ENCODE measurements at places on chromosomes 7 and 10.
A peak's percentile ranks its signal among the peaks of the same experiment; 100 is the strongest.

DNA sequence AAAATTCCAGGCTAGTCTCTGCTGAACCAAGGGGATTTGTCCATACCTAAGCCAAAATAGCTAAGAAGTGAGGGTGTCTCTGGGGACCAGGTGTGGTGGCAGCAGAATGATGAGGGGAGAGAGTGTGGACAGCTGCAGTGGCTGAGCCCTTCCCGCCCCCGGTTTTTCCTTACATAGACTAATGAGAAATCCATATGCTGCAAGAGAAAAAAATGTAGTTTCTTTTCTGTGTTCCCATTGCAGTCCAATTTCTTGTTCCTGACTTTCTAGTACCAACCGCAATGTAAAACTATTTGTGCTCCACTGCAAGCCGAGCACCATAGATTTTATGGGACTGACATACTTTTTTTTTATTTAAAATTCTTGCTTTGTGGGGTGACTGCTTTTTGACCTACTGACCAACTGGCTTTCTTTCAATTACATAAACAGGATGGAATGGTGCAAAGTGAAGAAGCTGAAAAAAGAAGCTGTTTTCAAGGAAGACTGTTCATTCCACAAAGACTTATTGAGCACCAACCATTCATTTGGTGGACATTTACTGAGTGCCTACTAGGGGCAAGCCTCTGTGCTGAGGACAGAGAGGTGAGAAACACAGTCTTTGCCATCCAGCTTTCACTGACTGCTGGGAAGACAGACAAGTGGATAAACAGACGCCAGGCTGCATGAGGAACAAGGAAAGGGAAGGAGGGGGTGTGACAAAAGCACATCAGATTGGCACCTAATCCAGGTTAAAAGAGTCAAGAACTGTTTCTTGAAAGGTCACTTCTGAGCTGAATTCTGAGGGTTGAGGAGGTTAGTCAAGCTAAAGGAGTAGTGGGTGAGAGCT, 9.8 kb downstream of the CEP41 start:
- H3K27me3 ChIP-seq: no peaks in the 10 kb centered on the region
- H3K4me1 ChIP-seq: no peaks in the 10 kb centered on the region
- H3K27ac ChIP-seq: no peak overlapping the region
- DNase-seq: no peak

GRCh38 chr10:71745664-71746250, 26.2 kb upstream of the C10orf105 start:
- no peak for DNase-seq
- H3K4me3 ChIP-seq: no peak overlapping the region
- H3K27ac ChIP-seq: no peak overlapping the region
- no peaks in the 10 kb centered on the region for H3K4me1 ChIP-seq
- no peaks in the 10 kb centered on the region for H3K27me3 ChIP-seq

GRCh38 chr10:44511166-44511565, 126.3 kb upstream of the CXCL12 start:
- no peak overlapping the region for H3K27ac ChIP-seq
- H3K4me3 ChIP-seq: no peak overlapping the region
- H3K36me3 ChIP-seq: no peaks in the 10 kb centered on the region
- no peaks in the 10 kb centered on the region for H3K4me1 ChIP-seq
- no peaks in the 10 kb centered on the region for H3K27me3 ChIP-seq
- no peak for DNase-seq

DNA sequence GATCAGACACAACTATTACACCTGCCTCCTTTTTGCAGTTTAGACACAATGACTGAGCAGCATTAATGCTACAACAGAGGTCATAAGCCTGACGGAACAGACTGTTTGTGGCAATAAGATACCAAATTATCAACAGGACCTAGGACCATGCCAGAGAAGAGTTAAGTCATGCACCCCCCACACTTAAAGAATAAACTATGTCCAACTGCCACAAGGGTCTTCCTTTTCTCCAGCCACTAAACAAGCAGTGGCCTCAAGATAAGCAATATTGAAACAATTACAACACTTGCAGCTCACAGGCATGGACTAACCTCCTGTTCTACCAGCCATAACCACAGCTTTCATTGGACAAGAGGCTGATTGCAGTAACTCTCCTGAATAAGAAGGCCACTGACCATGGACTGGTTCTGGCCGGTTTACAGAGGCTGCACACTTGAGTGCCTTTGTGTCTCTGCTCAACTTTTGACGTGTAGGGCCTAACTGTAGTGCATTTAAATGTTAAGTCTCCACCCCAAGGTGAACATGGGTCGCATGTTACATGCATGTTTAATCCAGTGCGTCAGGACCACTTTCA, 104.4 kb downstream of the STRA8 start:
- no peaks in the 10 kb centered on the region for H3K27me3 ChIP-seq
- no peak overlapping the region for H3K27ac ChIP-seq
- no peak for DNase-seq
- H3K4me1 ChIP-seq: no peaks in the 10 kb centered on the region
- no peak overlapping the region for H3K4me3 ChIP-seq

GRCh38 chr10:96395931-96396877, 37.4 kb upstream of the OPALIN start:
- no peaks in the 10 kb centered on the region for H3K27me3 ChIP-seq
- no peak overlapping the region for H3K27ac ChIP-seq
- no peaks in the 10 kb centered on the region for H3K36me3 ChIP-seq

DNA sequence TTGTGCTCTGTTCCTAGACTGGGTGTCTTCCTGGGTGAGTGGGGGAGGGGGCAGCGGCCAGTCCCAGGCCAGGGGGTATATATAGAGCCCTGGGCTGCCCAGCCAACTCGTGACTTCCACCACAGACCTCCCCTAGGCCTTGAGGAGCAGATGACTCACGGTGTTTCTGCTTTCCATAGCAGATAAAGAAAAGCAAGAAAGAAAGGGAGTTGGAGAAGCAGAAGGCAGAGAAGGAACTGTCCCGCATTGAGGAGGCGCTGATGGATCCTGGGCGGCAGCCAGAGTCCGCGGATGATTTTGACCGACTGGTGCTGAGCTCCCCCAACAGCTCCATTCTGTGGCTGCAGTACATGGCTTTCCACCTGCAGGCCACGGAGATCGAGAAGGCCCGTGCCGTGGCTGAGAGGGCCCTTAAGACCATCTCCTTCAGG, 10.1 kb downstream of the CALHM2 start:
- no peak overlapping the region for H3K27ac ChIP-seq
- peaks cover 2% of the 10 kb centered on the region for H3K36me3 ChIP-seq
- no peak overlapping the region for H3K4me3 ChIP-seq
- peak; percentile 83 for DNase-seq

DNA sequence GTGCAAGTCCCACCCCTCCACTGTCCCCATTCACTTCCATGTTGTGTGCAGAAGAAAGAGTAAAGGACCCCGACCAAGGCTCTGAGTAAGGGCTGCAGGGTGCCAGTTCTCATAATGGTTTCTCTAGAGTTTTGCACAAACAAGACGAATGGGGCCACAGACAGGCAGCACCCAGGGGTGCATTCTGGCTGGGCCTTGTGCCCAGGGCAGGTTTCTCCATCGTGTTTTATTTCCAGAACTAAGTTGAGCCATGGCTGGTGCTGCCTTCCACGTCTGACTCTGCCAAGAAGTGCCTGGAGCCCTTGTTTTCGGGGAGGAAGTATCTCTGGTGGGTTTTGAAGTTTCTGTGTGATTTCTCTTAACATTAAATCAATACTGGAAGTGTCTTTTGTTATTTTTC, 95.0 kb upstream of the SDK1 start:
- no peak overlapping the region for H3K27ac ChIP-seq
- H3K4me1 ChIP-seq: no peaks in the 10 kb centered on the region
- H3K4me3 ChIP-seq: no peak overlapping the region

DNA sequence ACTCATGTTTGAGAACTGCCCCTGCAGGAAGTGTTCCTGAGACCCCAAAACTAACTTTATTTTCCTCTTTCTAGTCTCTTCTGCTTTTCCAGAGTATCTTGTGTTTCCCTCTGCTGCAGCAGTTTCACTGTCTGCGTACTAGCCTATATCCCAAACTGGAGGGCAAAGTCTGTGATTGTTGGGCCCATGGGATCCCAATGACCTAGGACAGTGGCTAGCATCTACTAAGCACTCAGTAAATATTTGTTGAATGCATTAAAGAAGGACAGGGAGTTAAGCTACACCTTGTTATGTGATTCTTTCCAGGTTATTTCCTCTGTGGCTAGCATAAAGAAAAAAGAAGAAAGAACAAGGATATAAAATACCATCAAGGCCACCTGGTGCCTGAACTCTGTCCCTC, 210.6 kb upstream of the PHYHIPL start:
- H3K27me3 ChIP-seq: no peaks in the 10 kb centered on the region
- DNase-seq: no peak
- H3K36me3 ChIP-seq: no peaks in the 10 kb centered on the region
- no peak overlapping the region for H3K4me3 ChIP-seq
- H3K27ac ChIP-seq: no peak overlapping the region

DNA sequence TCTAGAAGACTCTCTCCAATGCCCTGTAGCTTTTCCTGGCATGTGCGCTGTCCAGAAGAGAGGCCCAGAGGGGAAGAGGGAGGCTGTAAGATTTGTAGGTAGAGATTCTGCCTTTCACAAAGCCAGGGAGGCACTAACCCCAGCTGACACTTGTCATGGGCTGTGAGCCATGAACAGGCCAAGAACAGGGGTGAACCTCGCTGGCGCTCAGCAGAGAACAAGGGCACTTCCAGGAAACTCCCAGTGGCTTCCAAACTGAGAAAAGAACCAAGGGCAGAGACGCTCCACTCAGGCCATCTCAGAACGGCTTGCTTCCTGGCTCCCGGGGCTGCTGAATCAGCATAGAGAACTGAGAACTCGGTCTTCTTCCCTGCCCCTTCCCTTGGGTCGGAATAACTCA, 257.8 kb upstream of the ZNF32 start:
- H3K4me3 ChIP-seq: no peak overlapping the region
- H3K27ac ChIP-seq: peak overlapping the region; percentile 59
- H3K4me1 ChIP-seq: no peaks in the 10 kb centered on the region
- no peaks in the 10 kb centered on the region for H3K36me3 ChIP-seq
- H3K27me3 ChIP-seq: no peaks in the 10 kb centered on the region

DNA sequence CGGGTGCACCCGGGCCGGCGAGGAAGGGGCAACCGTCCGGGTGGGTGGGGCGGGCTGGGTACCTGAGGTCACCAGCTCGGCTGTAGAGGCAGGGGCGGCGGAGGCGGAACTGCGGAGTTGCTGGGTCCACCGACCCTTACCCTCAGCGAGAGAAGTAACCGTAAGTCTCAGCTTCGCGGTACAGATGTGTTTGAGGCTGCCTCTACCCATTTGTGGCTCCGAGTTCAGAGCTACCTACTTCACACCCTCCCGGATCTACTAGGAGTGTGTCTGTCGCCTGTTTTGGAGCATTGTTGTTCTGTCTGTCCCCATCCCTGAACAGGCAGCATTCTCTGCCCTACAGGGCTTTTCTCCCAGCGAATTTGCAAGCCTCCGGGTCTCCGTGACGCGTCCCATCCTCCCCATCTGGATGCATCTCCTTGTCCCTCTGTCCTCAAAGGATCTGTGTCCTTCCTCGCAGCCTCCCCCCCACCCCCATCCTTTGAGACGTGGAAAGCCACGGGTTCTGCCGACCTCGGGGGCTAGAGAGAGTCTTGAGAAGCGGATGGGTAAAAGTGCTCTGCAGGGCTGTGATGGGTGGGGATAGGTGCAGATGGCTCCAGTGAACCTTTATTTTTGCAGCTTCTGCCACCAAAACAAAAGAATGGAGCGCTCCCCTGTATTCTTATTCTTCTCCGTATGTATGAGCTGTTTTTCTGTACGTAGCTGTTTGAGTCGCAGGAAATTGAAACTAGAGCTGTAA, 757 bp downstream of the ANKIB1 start:
- no peaks in the 10 kb centered on the region for H3K36me3 ChIP-seq
- H3K4me3 ChIP-seq: peak overlapping the region; percentile 94
- H3K27ac ChIP-seq: peak overlapping the region; percentile 30
- peak; percentile 44 for DNase-seq
- no peaks in the 10 kb centered on the region for H3K4me1 ChIP-seq

- no peak for DNase-seq
- H3K27me3 ChIP-seq: no peaks in the 10 kb centered on the region
- H3K4me3 ChIP-seq: no peak overlapping the region
- no peaks in the 10 kb centered on the region for H3K4me1 ChIP-seq
Observed at GRCh38 chr10:3898821-3899220, 113.8 kb upstream of the KLF6 start.

DNA sequence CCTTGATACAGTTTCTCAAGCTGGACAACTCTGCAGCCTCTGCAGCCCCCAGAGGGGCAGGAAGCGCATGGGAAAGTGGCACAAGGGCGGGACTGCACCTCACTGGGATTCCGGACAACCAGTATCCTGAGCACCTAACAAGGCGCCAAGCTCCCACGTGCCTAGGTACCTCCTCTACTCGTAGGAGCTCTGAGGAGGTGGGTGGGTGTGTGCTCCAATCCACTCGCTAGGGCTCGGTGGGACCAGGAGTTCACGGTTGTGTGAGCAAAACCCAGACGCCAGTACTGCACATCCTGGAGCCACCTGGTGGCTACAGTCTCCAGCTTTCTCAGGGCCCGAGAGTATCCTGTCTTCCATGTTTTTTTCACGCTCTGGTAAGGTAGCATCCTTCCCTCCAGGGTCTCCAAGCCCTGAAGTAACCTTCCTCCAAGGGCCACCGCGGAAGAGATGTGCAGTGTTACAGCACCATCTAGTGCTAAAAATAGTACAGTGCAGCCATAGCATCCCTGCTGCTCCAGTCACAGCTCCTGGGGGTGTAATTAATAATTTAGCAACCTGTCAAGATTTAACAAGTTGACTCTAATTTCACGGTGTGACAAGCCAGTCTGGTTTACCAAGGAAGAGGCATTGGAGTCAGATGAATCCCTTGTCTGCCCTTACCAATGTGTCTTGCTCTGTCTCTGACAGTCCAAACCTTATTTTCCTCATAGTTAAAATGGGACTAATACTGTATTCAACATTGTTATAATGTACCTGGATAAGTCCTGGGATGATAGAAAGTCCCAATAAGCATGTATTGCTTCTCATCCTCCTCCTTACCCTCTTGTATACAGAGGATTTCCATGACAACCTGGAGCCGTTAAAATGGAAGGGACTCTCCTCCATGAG, 70.4 kb downstream of the HERPUD2 start:
- H3K27me3 ChIP-seq: no peaks in the 10 kb centered on the region
- peaks cover 2% of the 10 kb centered on the region for H3K36me3 ChIP-seq
- H3K4me1 ChIP-seq: no peaks in the 10 kb centered on the region
- H3K27ac ChIP-seq: no peak overlapping the region
- no peak for DNase-seq
- H3K4me3 ChIP-seq: no peak overlapping the region

GRCh38 chr7:88615336-88615735, 144.2 kb upstream of the ZNF804B start:
- no peaks in the 10 kb centered on the region for H3K27me3 ChIP-seq
- no peaks in the 10 kb centered on the region for H3K4me1 ChIP-seq
- no peak for DNase-seq
- H3K27ac ChIP-seq: no peak overlapping the region
